ENCODE measurements at places on chromosomes 4 and X. TPM values are rescaled to one million over a fixed set of nuclear protein-coding genes. Genes with fewer than 3 reads are reported as not detected.

The CTAG2 gene
- not detected for total RNA-seq

The VCX2 gene
- not detected for total RNA-seq

The ARMCX1 gene
- total RNA-seq, result 24.8 TPM

The TAF7L gene
- total RNA-seq, result 0.45 TPM

The RPL34 gene
- total RNA-seq, result 1,522 TPM

The SLC6A14 gene
- total RNA-seq, result 0.27 TPM

The EFNB1 gene
- total RNA-seq, result 70.1 TPM

The TNMD gene
- total RNA-seq, result 0.29 TPM

The KLHL2 gene
- total RNA-seq, result 12.6 TPM

The GPR119 gene
- not detected for total RNA-seq

The GIMD1 gene
- total RNA-seq, result not detected

The GLRA2 gene
- total RNA-seq, result not detected

- H3K4me1 ChIP-seq, result peaks cover 31% of the 10 kb centered on the region
- no peaks in the 10 kb centered on the region for H3K27me3 ChIP-seq
- H3K4me3 ChIP-seq, result peak overlapping the region; percentile 8
- H3K27ac ChIP-seq, result peak overlapping the region; percentile 95
- no peak for DNase-seq
- no peaks in the 10 kb centered on the region for H3K36me3 ChIP-seq
These were observed 7.1 kb downstream of the NHSL2 start for GRCh38 chrX:71917621-71918343.

DNA sequence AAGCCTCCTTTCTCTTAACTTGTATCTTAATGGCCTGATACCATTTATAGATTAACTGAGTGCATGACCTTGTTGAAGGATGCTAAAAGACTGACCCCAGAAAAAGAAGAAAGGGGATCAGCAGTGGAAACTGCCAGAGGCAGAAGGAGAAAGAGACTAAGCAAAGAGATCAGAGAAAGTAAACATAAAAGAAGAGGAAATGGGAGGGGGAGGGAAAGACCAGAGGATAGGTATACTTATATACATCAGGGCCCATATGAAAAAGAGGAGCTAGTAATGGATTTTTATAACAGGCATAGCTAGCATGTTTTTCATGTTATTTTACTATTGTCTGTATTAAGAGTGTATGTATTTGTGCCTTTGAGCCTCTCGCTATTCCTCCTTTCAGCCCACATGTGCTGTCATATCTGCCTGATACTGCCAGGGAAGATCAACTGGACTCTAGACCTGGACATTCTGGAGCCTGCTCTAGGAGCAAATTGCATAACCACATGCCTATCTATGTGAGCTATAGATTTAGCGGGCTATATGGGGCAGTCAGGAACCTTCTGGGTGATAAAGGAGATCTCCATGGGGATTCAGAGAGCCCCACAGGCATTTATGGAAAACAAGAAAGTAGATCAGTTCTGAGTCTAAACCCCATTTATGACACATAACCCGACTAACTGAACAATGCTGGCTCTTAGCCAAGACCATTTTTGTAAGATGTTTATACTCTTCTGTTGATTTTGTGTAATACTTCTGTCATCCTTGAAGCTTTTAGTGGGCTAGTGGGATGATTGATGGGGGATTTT is 13.4 kb upstream of the SNX12 start:
- H3K4me3 ChIP-seq, result no peak overlapping the region
- no peak for DNase-seq
- peak overlapping the region; percentile 66 for H3K27ac ChIP-seq
- H3K4me1 ChIP-seq, result peaks cover 10% of the 10 kb centered on the region

DNA sequence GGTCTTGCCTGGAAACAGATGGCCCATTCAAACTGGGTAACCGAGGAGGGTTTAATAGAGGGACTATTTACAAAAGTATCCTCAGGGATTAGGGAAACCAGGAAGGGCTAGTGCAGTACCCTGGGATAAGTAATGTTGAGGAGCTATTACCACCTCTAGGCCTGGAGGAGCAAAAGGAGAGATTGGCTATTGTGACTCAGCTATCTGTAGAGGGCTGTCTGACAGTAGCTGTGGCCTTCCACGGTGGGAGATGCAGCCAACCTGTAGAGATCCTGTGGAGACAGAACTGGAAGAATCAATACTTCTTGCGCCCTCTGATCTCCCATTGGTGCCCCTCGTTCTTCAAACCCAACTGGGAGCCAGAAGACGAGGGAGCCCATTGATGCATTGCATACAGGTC is 34.1 kb upstream of the RPS6KA3 start:
- no peaks in the 10 kb centered on the region for H3K36me3 ChIP-seq
- H3K4me3 ChIP-seq, result no peak overlapping the region
- H3K27me3 ChIP-seq, result no peaks in the 10 kb centered on the region
- H3K4me1 ChIP-seq, result peaks cover 10% of the 10 kb centered on the region

DNA sequence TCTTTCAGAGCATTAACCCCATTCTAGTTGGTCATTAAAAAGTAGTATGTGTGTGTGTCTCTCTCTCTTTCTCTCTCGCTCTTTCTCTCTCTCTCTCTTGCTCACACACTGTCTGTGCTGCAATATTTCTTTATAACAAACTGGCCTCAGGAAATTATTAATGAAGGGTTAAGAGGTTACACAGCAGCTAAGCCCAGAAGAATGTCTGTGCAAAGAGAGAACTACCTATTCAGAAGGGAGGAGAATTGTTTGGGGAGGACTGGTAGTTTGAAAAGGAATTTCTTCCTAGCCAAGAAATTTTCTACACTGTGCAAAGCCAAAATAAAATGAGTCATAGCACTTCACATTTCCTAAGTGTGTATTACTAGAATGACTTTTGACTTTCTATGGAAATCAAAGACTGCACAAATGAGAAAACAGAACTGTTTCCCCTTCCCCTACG is 22.2 kb downstream of the PDGFC start:
- H3K27ac ChIP-seq, result peak overlapping the region; percentile 92
- H3K4me3 ChIP-seq, result no peak overlapping the region
- peaks cover 88% of the 10 kb centered on the region for H3K4me1 ChIP-seq
- no peaks in the 10 kb centered on the region for H3K27me3 ChIP-seq
- DNase-seq, result no peak

DNA sequence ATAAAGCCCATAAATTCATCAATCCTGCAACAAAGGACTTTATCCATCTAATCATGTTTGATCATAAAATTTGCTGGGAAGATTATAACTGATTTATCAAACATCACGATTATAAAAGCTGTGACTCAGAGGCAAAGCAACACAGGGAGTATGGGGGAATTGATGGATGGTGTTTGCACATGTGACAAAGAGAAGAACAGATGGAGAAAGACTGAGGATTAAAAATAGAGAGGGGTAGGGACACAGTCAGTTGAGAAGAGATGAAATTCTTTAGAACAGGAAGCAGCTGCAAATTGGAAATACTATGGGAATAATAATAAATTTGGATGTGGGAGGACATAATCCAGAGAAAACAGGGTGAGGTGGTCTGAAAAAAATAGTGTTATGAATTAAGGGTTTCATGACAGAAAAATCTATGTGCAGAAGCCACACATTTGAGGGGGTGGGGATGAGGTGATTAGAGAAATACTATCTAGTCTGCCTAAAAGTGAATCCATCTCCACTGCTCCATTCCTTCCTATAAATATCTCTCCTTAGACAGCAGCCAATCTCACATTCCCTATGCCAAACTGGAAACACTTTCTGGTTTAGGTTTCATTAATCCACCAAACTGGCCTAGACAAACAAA is 6.2 kb downstream of the PRR32 start:
- no peaks in the 10 kb centered on the region for H3K27me3 ChIP-seq
- H3K4me1 ChIP-seq, result peaks cover 3% of the 10 kb centered on the region
- no peak for DNase-seq
- no peak overlapping the region for H3K4me3 ChIP-seq
- no peak overlapping the region for H3K27ac ChIP-seq

- peaks cover 10% of the 10 kb centered on the region for H3K4me1 ChIP-seq
- H3K27me3 ChIP-seq, result no peaks in the 10 kb centered on the region
- no peak overlapping the region for H3K4me3 ChIP-seq
- no peak overlapping the region for H3K27ac ChIP-seq
- no peak for DNase-seq
These were observed 60.7 kb downstream of the ANTXR2 start for GRCh38 chr4:80012291-80012690.

- peak overlapping the region; percentile 99 for H3K27ac ChIP-seq
- H3K27me3 ChIP-seq, result no peaks in the 10 kb centered on the region
- peak; percentile 70 for DNase-seq
- peak overlapping the region; percentile 97 for H3K4me3 ChIP-seq
- H3K36me3 ChIP-seq, result no peaks in the 10 kb centered on the region
These were observed 668 bp upstream of the TAPT1 start for GRCh38 chr4:16226816-16227461.

DNA sequence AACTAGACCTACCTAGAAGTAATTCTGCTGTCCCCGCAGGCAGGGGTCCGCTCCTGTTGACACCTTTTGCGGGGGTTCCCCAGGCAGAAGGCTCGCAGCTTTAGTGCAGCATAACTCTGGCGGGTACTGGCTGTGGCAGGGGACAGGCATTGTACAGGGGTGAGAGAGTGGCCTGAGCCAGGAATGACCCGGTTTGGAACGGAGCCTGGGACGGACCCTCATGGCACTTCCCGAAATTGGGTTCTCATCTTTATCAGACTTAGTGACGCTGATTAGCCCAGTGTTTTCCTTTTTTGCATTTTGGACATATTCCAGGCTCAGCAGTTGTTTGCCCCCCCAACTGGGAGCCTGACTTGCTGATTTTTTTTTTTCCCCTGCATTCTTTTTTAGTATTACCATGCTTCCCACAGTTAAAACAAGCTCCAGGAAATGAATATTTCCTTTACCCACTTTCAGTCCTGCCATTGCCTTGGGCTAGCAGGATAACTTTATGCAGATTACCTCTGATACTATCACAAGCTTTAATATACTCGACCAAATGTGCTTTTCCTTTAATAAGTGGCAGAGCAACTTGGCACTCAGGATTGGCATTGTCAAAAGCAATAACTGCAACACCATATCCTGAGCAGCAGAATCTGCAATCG is 55.8 kb upstream of the WDR1 start:
- peaks cover 67% of the 10 kb centered on the region for H3K4me1 ChIP-seq
- no peaks in the 10 kb centered on the region for H3K36me3 ChIP-seq
- peak overlapping the region; percentile 92 for H3K27ac ChIP-seq
- H3K4me3 ChIP-seq, result no peak overlapping the region

DNA sequence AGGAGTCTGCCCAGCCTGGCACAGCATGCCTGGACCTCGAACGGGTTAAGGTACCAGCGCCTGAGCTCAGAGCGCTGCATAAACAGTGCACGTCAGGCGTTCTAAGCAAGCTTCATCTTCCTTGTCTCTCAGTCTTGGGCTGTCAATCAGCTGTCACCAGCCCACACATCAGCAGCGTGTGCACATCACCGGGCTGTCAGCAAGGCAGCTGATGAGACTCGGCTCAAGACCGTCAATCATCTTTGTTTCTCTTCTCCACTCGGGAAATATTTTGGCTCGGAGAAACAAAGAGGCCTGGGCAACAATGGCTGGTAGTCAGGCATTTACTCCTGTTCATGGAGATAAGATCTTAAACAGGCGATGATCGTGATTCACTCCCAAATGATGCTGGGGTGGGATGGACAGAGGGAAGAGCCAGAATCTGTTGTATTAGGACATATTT is 141.3 kb downstream of the LDB2 start:
- peaks cover 73% of the 10 kb centered on the region for H3K27me3 ChIP-seq
- H3K4me3 ChIP-seq, result no peak overlapping the region
- DNase-seq, result no peak
- no peaks in the 10 kb centered on the region for H3K36me3 ChIP-seq

GRCh38 chrX:18617407-18617750 is 54.5 kb downstream of the RS1 start:
- H3K36me3 ChIP-seq, result peaks cover 4% of the 10 kb centered on the region
- H3K4me1 ChIP-seq, result peaks cover 26% of the 10 kb centered on the region
- no peaks in the 10 kb centered on the region for H3K27me3 ChIP-seq
- no peak overlapping the region for H3K4me3 ChIP-seq
- H3K27ac ChIP-seq, result peak overlapping the region; percentile 58

- no peak overlapping the region for H3K4me3 ChIP-seq
- no peak for DNase-seq
- no peak overlapping the region for H3K27ac ChIP-seq
These were observed 28.9 kb downstream of the CPEB2 start for GRCh38 chr4:15031197-15031596.

GRCh38 chr4:83104991-83105390 is 9.5 kb downstream of the PLAC8 start:
- no peaks in the 10 kb centered on the region for H3K36me3 ChIP-seq
- peaks cover 4% of the 10 kb centered on the region for H3K27me3 ChIP-seq
- peaks cover 3% of the 10 kb centered on the region for H3K4me1 ChIP-seq

DNA sequence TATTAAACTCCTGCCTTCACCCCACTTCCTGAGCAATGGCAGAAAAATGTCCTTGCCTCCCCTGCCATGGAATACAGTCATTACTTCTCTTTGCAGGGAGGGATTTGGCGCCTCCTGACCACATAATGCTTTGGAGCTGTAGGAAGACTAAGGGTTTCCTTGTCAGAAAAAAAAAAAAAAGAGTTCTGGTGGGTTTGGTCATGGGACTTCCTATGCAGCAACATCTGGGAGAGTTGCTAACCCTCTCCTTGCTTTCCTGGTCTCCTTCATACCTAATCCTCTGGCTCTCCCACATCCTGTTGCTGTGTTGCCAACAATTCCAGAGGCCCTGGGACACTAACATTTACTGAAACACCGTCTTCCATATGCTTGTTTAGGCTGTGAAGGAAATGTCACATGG is 75.1 kb upstream of the MBNL3 start:
- no peaks in the 10 kb centered on the region for H3K27me3 ChIP-seq
- no peaks in the 10 kb centered on the region for H3K36me3 ChIP-seq

- H3K36me3 ChIP-seq, result peaks cover 3% of the 10 kb centered on the region
- no peaks in the 10 kb centered on the region for H3K27me3 ChIP-seq
- H3K4me1 ChIP-seq, result no peaks in the 10 kb centered on the region
- no peak overlapping the region for H3K4me3 ChIP-seq
- H3K27ac ChIP-seq, result no peak overlapping the region
- no peak for DNase-seq
These were observed 179.9 kb downstream of the AR start for GRCh38 chrX:67723580-67724351.

DNA sequence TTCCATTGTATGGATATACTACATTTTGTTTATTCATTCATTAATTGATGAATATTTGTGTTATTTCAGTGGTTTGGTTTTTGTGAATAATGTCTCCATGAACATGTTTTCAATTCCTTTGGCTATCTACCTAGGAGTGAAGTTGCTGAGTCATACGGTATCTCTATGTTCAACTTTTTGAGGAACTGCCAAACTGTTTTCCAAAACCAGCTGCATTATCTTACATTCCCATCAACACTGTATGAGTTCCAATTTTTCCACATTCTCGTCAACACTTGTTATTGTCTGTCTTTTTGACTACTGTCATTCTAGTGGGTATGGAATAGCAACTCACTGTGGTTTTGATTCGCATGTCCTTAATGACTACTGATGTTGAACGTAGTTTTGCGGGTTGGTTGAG is 388.6 kb upstream of the MAGEB2 start:
- no peak overlapping the region for H3K4me3 ChIP-seq
- no peaks in the 10 kb centered on the region for H3K36me3 ChIP-seq
- no peaks in the 10 kb centered on the region for H3K27me3 ChIP-seq
- DNase-seq, result no peak
